Activated naive CD4-positive, alpha-beta T cell treated with Interleukin-2 at 50 U/mL for 16 hours (primary cell): ENCODE measurements at places on chromosomes 3 and 15.

GRCh38 chr3:63652066-63652725 lies at the start of gene SNTN:
SNTN (plus strand) TSS chr3:63652675; CDS start chr3:63652688, 13 bp downstream.
- no peak for DNase-seq

DNA sequence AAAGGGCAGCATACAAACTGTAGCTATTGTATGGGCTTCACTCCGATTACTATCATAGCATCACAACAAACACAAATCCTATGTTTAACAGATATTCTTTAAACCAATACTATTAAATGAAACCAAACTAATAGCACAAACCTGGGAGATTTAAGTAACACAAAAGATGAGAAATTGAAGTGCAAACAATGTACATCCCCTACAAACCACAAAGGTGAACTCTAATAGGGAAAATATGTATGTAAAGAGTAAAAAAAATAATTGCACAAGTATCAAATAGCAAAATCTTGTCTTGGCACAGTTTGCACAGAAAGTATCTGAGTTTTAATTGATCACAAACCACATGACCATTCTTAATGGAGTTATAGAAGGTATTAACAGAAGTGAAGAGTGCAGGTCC lies 138.5 kb downstream of the CPNE4 start:
- DNase-seq = no peak

GRCh38 chr3:117811786-117812185 lies 1102.2 kb downstream of the TUSC7 start:
- no peak for DNase-seq

- DNase-seq = no peak
Observed at GRCh38 chr3:64496786-64497490, 190.9 kb downstream of the ADAMTS9 start.

DNA sequence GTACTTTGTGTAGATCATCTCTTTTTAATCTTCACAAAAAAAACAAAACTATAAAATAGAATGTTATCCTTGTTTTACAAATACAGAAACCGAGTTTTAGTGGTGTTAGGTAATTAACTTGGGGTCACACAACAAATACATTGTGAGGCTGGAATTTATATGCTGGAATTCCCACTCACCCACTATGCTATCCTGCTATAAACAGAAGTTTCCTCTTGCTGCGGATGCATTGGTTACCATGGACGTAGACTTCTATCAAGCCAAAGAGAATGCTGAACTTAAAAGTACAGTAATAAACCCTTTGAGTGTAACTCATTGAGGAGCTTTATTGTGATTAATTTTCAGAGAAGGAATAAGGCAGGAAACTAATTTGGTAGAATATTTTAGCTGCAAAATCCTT lies 9.2 kb downstream of the SNAP23 start:
- DNase-seq = no peak

DNA sequence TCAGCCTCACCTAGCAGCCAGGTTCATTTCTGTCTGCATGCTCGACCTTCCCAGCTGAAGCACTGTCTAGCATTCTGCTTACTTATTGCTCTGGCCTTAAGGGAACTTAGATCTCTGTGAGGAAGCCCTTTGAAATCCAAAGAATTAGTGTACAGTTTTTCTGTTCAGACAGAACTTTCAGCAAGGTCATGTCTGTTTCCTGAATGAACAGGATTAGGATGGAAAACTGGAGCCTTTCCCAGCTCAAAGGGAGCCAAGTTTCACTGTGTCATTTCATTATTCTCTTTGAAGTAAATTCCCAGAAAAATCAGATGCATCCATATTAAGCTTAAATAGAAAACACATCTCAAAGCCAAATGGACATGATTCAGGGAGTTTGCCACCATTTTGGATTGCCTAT lies 457.3 kb upstream of the KCNMB2 start:
- no peak for DNase-seq
